ENCODE measurements at places on chromosomes 13 and 19.

DNA sequence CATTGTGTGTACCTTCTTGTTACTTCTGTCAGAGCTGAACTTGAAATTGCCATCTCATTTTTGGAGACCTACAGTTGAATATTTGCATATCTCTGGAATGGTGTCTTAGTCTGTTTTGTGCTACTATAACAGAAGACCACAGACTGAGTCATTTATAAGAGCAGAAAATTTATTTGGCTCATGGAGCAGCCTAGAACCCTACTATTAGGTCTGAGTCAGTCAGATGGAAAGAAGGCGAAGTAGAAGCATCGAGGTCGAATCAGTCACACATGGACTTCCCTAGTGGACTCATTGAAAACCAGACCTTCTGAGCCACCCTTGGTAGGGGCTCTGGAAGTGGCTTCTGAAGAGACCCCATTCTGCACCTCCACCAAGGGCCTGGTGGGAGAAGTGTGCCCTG, 33.9 kb upstream of the TPT1 start:
- no peak for DNase-seq

DNA sequence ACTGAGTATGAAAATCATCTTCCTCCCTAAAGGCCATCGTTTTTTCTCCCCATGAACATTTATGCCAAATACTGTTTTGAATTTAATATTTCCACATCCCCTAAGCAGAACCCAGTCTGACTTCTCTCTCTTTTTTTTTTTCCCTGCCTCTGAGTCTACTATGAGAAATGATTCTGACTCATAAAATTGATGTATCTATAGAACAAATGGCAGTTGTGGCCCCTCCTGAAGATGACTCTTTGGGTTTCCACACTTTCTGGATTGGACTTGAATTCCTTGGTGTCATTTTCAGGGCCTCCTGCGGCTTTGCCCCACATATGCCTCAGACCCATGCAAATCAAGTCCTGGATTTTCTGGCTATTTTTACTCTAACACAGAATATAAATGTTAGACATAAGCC, 22.7 kb upstream of the NAXD start:
- no peak for DNase-seq

DNA sequence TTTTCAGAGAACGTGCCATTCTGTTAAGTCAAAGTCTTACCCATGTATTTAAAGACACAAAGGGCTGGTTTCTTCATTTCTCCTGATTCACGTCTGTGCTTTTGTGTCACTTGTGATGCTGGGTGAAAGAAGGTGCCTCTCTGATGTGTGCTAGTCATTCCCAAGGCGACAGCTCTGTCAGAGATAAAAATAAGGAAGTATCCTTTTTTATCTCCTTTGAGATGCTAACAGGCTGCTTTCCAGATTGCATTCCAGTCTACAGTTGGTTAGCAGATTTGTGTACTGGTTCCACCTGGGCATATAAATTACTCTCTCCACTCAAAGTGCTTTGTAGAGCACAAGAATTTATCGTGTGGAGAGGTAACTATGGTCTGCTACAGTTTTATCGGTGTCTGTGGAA, 33.5 kb upstream of the DCT start:
- DNase-seq: no peak

GRCh38 chr13:50116430-50116973, 101.3 kb downstream of the KCNRG start:
- no peak for DNase-seq

- DNase-seq: no peak
Measured at GRCh38 chr19:16224293-16225045, 26.8 kb downstream of the AP1M1 start.

DNA sequence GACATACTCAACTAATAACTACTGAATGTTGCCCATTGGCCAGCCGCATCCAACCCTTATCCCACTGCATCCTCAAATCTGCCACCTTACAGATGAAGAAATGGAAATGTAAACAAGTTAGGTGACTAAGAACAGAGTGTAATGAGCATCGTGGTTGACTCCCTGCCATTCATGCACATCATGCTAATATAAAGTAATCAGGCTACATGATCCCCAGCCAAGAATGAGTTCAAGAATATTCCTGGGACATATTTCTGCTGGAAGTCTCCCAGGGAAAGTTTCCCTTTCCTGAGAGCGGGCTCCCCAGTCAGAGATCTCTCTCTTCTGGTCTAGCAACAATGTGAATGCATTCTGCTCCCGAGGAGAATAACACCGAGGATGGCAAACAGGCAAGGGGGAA, 55.9 kb upstream of the SERP2 start:
- no peak for DNase-seq

Data from hippocampal formation (tissue), 2 donors.